ENCODE measurements at places on chromosomes 7 and 10.

GRCh38 chr7:32075612-32076011 is 5.4 kb upstream of the PDE1C start:
- DNase-seq, result no peak

GRCh38 chr10:55400075-55400849 is 599.2 kb upstream of the PCDH15 start:
- DNase-seq, result no peak

GRCh38 chr10:14060320-14061070 is 270.2 kb downstream of the FRMD4A start:
- no peak for DNase-seq

GRCh38 chr7:37031571-37032257 is 307.4 kb upstream of the AOAH start:
- peak; percentile 49 for DNase-seq

Data from activated naive CD8-positive, alpha-beta T cell treated with anti-CD3 and anti-CD28 coated beads for 36 hours (primary cell).